HCT116 (cell line): ENCODE measurements at places on chromosomes 4 and X. TPM values are rescaled to one million over a fixed set of nuclear protein-coding genes. Genes with fewer than 3 reads are reported as not detected.

Gene XKRX
- total RNA-seq = 0.47 TPM

Gene OPRPN
- not detected for total RNA-seq

Gene ERAS
- total RNA-seq = not detected

Gene SPATA18
- 0.47 TPM for total RNA-seq

Gene RASGEF1B
- 0.25 TPM for total RNA-seq

Gene CCSER1
- 6.7 TPM for total RNA-seq

Gene VCX3A
- total RNA-seq = not detected

Gene ARHGAP6
- 0.10 TPM for total RNA-seq

Gene PDGFRA
- 0.25 TPM for total RNA-seq

Gene F8A3
- total RNA-seq = not detected

Gene HPSE
- 12.6 TPM for total RNA-seq

Gene PRR32
- not detected for total RNA-seq

Gene ABLIM2
- 6.1 TPM for total RNA-seq

Gene MFAP3L
- 8.4 TPM for total RNA-seq

Gene NOCT
- 20.4 TPM for total RNA-seq

Gene SPRY1
- total RNA-seq = 4.8 TPM

Gene SYTL4
- total RNA-seq = 8.8 TPM
